ENCODE measurements at places on chromosomes 7 and 10. TPM values are rescaled to one million over a fixed set of nuclear protein-coding genes. Genes with fewer than 3 reads are reported as not detected.
A peak's percentile ranks its signal among the peaks of the same experiment; 100 is the strongest.

The LRGUK gene
- 0.43 TPM for total RNA-seq

The IDI1 gene
- total RNA-seq = 63.2 TPM

The HTR5A gene
- not detected for total RNA-seq

The SORBS1 gene
- 5.1 TPM for total RNA-seq

The ZNF365 gene
- total RNA-seq = 11.0 TPM

- peak; percentile 12 for DNase-seq
Measured at GRCh38 chr10:45418849-45419675, 45.0 kb downstream of the ALOX5 start.

DNA sequence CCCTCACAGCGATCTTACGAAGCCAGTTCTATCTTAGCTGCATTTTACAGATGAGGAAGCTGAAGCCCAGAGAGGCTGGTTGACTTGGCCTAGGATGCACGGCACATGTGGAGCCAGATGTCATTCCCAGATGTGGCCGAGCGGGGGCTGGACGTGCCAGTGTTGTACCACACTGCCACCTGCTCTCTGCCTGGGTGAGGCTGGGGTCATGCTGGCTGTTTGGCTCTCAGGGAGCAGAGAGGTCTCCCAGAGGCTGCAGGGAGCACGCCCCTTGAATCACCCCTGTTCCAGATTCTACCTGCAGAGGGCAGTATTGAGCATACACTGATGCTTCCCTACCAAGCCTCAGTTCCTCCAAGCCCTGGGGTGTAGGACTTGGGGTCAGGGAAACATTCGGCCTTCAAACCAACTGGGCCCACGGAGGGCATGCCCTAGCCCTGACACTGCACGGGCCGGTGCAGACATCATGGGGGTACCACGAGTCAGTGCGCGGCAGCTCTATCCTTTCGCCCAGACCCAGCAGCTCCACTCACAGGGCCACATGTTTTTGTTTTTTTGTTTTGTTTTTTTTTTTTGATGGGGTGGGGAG is 3.8 kb upstream of the GTF2IRD1 start:
- no peak for DNase-seq

DNA sequence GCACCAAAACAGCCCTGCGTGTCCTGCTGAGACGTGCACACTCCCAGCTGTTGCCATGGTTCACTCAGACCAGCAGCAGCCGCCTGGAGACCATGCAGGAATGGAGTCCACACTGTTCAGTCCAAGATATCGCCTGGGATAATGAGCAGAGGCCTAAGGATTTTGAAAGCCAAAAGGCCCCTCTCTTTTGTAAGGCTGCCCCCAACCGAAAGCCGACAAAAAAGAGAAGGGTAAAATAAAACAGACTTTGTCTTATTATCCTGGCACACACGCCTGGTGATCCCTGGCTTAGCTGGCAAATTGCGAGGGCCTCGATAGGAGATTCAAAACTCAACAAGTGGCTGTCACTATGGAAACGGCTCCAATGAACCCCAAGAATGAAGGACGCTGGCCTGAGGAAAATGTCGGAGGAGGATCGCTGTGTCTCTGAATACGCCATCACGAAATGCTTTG is 263.6 kb downstream of the SKIDA1 start:
- no peak for DNase-seq

- no peak for DNase-seq
Measured at GRCh38 chr10:11437391-11438142, 173.9 kb downstream of the USP6NL start.

- no peak for DNase-seq
Measured at GRCh38 chr7:92609921-92610518, 19.8 kb upstream of the FAM133B start.

DNA sequence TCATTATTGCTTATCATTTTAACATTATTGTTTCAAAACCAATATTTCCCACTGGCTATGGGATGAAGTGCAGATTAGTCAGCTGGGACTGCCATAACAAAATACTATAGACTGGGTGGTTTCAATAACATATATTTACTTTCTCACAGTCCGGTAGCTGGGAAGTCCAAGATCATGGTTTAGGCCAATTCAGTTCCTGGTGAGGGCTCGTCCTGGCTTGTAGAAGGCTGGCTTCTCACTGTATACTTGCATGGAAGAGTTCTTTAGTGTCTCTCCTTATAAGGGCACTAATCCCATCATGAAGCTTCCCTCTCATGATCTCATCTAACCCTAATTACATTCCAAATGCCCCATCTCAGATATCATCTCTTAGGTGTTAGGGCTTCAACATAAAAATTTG is 101.3 kb downstream of the CHRM2 start:
- no peak for DNase-seq

- peak; percentile 13 for DNase-seq
Measured at GRCh38 chr7:47153576-47153975, 428.3 kb downstream of the TNS3 start.

- no peak for DNase-seq
Measured at GRCh38 chr10:123327896-123328295, 173.7 kb downstream of the BUB3 start.

- no peak for DNase-seq
Measured at GRCh38 chr10:80632742-80633141, 95.0 kb downstream of the SH2D4B start.

DNA sequence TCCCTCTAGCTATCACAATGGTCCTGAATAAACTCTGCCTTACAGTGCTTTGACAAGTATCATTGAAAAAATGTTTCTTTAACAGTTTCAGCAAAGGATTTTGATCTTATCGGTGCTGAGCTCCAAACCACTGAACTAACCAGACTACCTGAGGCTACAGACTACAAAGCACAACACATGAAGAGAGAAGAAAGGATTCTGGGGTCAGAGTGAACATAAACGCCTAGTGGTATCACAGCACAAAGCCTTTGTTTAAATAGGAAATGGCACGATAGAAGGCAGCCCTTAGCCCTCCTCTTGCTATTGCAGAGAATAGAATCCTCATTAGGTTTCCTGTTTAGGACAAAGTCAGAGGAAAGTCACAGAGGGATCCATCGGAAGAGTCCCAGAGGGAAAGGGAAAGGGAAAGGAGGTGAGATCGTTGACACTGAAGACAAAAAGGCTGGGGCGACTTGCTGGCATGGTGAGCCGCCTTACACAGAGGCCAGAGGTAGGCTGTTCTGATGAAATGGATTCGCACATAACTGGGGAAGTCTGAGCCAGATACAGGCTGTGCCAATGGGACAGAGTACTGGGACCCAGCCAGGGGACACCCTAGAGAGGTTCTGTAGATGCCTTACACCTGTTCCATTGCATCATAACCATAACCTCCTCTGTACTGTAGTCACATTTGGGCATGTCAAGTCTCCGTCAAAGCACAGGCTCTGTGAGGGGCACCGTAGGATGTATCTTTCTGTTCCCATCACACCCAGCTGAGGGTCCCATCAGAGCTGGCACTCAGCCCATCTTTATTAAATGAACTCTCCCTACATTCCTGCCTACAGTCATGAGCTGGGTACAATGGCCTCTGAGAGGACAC is 71.5 kb downstream of the XPNPEP1 start:
- DNase-seq = no peak

- DNase-seq = no peak
Measured at GRCh38 chr10:129946859-129947258, 17.2 kb downstream of the EBF3 start.

DNA sequence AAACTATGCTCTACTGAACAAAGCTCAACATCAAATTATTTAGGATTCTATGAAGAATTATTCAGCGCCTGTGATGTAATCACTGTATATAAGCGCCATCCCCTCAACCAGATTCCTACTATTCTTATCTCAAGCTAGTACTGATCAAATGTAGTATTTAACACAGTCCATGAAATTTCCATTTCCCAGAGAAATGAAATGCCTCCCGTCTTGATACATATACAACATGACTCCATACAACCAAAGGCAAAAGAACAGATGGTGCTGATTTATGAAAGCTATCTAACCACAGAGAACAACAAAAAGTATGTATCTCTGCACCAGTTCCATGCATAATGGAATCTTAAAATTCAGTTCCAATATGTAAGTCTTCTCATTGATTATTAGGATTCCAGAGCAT is 406.1 kb downstream of the PARD3 start:
- DNase-seq = no peak

GRCh38 chr7:45296748-45297147 is 139.2 kb downstream of the RAMP3 start:
- no peak for DNase-seq

- peak; percentile 80 for DNase-seq
Measured at GRCh38 chr10:104351061-104351702, 2.5 kb upstream of the CFAP58 start.

DNA sequence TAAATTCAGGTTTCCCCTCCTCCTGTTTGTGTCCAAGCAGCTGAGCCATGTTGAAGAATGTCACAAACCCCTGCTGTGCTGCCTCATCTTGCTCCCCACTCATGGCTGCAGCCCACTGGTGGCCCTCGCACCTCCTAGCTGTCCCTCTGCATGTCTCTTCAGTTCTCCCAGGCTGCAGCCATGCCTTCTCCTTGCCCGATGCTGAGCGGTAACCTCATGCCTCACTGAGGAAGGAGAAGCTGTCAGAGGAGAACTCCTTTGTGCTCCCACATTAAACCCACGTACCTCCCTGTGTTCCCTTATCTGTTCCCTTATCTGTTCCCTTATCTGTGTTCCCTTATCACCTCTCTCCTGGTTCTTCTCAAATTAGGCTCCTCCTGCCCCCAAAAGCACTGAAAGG is 10.3 kb upstream of the FRMPD2 start:
- DNase-seq = no peak

- DNase-seq = no peak
Measured at GRCh38 chr7:15335390-15335789, 226.4 kb downstream of the AGMO start.

Measured in astrocyte (in vitro differentiated cells and primary cell).